ENCODE measurements at places on chromosomes 1 and 21.

GRCh38 chr21:16863908-16864307, 648.9 kb upstream of the CXADR start:
- DNase-seq, result no peak

DNA sequence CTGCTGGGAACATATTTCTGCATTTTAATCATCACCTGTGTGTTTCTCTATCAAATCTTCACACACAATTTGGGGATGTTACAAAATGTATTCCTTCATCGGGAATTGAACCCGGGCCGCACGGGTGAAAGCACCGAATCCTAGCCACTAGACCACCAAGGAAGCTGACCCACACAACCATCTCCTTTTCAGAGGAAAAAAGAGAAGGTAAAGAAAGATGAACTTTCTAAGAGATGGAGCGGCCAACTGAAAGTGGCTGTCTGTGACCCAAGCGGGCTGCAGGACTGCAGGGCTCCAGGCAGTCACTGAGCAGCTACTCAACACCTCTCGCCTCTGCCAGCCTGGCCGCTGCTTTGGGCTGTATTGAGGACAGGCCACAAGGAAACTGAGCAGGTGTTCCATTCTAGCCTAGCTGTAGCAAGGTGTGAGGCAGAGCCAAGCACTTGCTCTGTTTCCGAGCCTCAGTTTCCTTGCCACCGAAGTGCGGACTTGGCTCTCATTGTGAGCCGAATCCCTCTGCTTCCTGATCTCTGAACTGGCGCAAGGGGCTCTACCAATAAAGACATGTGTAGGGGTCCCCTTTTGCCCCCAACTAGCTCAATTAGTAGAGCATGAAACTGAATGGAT, 156.9 kb upstream of the NBPF11 start:
- DNase-seq, result no peak

DNA sequence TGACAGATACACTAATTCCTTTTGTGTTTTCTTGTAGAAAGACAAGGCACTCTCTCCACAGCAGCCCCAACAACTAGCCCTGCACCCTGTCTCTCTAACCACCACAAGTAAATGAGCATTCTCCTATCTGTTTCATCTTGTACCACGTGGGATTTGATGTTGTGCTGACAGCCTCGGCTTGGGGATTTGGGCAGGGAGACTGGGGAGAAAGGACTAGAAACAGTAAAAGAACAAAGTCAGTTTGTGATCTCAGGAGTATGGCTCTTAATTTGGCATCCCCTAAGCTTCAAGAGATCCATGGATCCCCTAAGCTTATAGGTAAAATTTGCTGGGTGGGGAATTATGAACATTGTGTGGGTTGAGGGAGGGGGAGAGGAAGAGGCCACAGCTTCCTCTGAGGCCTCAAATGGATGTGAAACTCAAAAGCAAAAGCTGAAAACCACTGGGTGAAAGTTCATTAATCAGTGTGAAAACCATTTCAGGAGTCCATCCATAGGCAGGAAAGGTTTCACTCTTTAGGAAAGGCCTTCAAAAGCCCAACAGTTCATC, 3.1 kb downstream of the C1orf162 start:
- DNase-seq, result no peak

DNA sequence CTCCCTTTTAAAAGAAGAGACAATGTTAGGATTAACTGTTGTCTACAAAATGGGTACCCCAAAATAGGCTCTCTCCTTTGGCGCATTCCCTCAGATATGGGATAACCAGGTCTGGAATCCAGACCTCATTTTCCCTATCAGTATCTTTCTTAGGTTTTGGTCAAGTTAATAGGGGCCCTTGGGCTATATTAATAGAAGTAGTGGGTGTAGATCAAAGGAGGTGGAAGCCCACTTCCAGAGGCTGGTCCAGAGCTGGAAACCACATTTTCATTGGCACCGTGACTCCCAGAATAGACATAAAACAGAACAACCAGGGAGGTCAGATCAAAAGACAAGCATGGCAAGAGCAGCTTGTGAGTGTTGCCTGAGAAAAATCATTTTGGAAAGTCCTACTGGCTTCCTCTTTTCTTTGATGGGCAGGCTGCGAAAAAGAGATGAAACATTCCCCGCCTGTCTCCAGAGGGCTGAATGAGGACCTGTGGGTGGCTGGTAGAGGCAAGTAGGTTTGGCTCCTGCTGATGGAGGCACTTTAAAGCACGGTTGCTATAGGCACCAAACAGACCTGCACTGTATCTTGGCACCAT, 25.8 kb upstream of the KIF21B start:
- no peak for DNase-seq
